ENCODE measurements at places on chromosomes 13 and 19.
A peak's percentile ranks its signal among the peaks of the same experiment; 100 is the strongest.

- no peak for DNase-seq
- no peak overlapping the region for H3K27ac ChIP-seq
- no peaks in the 10 kb centered on the region for H3K4me1 ChIP-seq
Measured at GRCh38 chr13:77584106-77584505, 48.6 kb downstream of the SCEL start.

- H3K36me3 ChIP-seq = no peaks in the 10 kb centered on the region
- H3K4me3 ChIP-seq = no peak overlapping the region
- peak overlapping the region; percentile 40 for H3K27ac ChIP-seq
- peaks cover 15% of the 10 kb centered on the region for H3K4me1 ChIP-seq
- DNase-seq = no peak
- H3K27me3 ChIP-seq = peaks cover 2% of the 10 kb centered on the region
Measured at GRCh38 chr19:3279306-3279705, 54.8 kb downstream of the CELF5 start.

- H3K4me1 ChIP-seq = no peaks in the 10 kb centered on the region
- no peaks in the 10 kb centered on the region for H3K27me3 ChIP-seq
- DNase-seq = no peak
- H3K27ac ChIP-seq = no peak overlapping the region
- H3K36me3 ChIP-seq = no peaks in the 10 kb centered on the region
Measured at GRCh38 chr13:106061781-106062180, 473.7 kb downstream of the EFNB2 start.

GRCh38 chr19:38213911-38214625, 10.0 kb downstream of the DPF1 start:
- peak; percentile 50 for DNase-seq
- peaks cover 20% of the 10 kb centered on the region for H3K4me1 ChIP-seq
- peak overlapping the region; percentile 74 for H3K27ac ChIP-seq
- no peaks in the 10 kb centered on the region for H3K36me3 ChIP-seq
- peak overlapping the region; percentile 18 for H3K4me3 ChIP-seq
- H3K27me3 ChIP-seq = peaks cover 68% of the 10 kb centered on the region

DNA sequence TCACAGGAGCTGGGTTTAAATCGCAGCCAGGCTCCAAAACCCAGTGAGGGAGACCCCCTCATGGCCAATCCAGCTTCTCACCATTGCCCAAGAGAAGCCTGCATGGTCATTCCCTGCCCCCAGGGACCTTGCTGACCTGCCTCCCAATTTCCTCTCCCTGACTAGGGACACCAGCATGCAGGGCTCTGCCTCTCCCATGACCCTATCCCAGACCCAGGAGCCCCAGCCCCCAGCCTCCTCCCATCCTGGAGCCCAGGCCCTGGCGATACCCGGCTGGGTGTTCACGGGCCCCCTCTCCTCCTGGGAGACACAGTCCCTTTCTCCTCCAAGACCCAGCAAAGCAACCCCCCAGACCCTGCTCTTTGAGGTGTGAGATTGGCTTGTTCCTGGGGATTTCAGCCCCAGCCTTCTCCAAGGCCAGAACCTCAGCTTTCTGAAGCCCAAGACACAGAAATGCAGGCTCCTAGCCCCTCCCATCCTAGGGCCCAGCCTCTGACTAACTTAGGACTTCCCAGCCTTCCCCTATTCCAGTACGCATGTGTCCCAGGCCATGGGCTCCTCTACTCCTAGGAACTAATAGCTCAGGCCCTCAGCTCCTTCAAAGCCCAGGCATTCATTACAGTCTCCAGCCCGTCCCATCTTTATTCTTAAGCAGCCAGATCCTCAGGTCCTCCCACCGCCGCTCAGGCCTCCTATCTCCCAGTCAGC, 1.1 kb downstream of the GYS1 start:
- H3K27me3 ChIP-seq = no peaks in the 10 kb centered on the region
- peak overlapping the region; percentile 96 for H3K4me3 ChIP-seq
- DNase-seq = no peak
- H3K4me1 ChIP-seq = peaks cover 34% of the 10 kb centered on the region

- DNase-seq = no peak
- no peak overlapping the region for H3K4me3 ChIP-seq
- no peaks in the 10 kb centered on the region for H3K27me3 ChIP-seq
- peaks cover 59% of the 10 kb centered on the region for H3K4me1 ChIP-seq
- H3K27ac ChIP-seq = peak overlapping the region; percentile 61
Measured at GRCh38 chr13:41326661-41327060, 15.6 kb downstream of the NAA16 start.

GRCh38 chr19:38806371-38806770, 6.4 kb downstream of the LGALS4 start:
- no peak for DNase-seq
- no peaks in the 10 kb centered on the region for H3K27me3 ChIP-seq
- peaks cover 10% of the 10 kb centered on the region for H3K4me1 ChIP-seq
- H3K36me3 ChIP-seq = peaks cover 13% of the 10 kb centered on the region
- no peak overlapping the region for H3K4me3 ChIP-seq
- H3K27ac ChIP-seq = no peak overlapping the region

DNA sequence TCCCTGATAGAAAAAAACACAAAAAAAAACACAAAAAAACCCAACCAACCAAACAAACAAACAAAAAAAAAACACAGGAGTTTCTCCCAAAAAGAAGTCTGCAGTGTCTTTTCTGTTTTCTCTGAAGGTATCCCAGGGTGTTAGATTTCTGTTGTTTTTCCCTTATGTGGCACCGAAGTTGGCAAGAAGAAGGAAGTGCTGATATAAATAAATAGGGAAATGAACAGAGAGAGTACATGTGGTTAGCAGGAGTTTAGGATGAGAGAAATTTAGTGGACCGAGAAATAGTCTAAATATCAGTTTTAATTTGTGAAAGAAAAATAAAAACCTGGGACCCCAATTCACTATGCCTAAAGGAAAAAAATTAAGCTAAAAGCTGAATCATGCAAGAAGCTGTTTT, 287.0 kb upstream of the SGCG start:
- no peak overlapping the region for H3K4me3 ChIP-seq
- no peaks in the 10 kb centered on the region for H3K36me3 ChIP-seq
- H3K27me3 ChIP-seq = peaks cover 10% of the 10 kb centered on the region
- no peak for DNase-seq

DNA sequence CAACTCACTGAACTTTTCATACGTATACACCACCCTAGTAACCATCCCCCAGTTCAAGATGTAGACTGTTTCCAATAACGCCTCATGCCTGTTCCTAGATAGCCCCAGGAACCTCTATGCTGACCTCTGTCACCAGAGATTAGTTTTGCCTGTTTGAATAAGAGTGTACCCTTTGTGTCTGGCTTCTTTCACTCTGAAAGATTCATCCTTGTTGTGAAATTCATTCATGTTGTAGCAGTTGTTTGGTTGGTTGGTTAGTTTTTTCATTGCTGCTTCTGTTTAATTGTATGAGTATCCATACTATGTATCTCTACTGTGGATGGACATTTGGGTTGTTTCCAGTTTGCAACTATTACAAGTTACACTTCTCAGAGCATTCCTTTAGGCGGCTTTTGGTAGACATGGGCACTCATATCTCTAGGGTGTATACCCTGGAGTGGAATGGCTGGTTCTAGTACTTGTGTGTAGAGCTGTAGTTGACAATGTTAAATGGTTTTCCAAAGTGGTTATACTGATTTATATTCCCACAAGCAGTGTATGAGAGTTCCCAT, 1.6 kb downstream of the RNASEH2B start:
- DNase-seq = no peak
- H3K27me3 ChIP-seq = no peaks in the 10 kb centered on the region
- peaks cover 7% of the 10 kb centered on the region for H3K36me3 ChIP-seq

DNA sequence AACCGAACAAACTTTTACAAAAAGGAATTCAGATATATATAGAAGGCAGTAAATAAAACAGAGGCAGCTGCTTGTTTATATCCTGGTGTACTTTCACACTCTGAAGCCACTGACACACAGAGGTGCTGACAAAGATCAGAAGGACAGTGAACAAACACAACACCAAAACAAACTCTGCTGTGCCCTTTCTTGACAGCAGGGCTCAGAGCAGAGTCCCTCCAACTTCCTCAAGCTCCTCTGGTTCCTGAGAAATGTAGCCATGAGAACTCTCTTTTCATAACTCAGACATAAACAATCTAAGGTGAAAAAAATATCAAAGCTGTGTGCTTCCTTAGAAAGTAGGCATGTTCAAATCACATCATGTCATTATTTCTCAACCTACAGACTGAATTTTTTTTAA, 1052.8 kb upstream of the SPRY2 start:
- no peak overlapping the region for H3K27ac ChIP-seq
- no peaks in the 10 kb centered on the region for H3K36me3 ChIP-seq
- H3K27me3 ChIP-seq = no peaks in the 10 kb centered on the region
- H3K4me1 ChIP-seq = no peaks in the 10 kb centered on the region

DNA sequence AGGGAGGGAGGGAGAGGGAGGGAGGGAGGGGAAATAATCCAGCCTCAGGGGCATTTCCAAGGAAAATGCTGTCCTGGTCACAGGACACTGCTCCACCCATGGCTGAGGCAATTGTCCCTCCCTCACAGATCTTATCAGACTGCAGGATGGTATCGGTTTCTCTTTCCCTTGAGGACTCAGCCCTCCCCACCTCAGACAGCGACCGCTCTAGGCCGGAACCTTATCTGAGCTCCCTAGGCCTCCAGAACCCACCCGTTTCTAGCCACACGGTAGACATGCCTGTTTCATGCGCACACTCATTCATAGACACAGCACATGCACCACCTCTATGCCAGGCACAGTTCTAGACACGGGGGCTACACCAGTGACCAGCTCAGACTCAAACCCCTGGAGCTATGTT, 10.0 kb upstream of the IZUMO2 start:
- no peaks in the 10 kb centered on the region for H3K4me1 ChIP-seq
- no peak for DNase-seq
- no peak overlapping the region for H3K27ac ChIP-seq
- no peaks in the 10 kb centered on the region for H3K36me3 ChIP-seq
- peaks cover 43% of the 10 kb centered on the region for H3K27me3 ChIP-seq
- no peak overlapping the region for H3K4me3 ChIP-seq

GRCh38 chr13:30312904-30313303, 5.6 kb upstream of the KATNAL1 start:
- H3K4me3 ChIP-seq = no peak overlapping the region
- DNase-seq = no peak
- H3K27me3 ChIP-seq = no peaks in the 10 kb centered on the region
- H3K36me3 ChIP-seq = no peaks in the 10 kb centered on the region

DNA sequence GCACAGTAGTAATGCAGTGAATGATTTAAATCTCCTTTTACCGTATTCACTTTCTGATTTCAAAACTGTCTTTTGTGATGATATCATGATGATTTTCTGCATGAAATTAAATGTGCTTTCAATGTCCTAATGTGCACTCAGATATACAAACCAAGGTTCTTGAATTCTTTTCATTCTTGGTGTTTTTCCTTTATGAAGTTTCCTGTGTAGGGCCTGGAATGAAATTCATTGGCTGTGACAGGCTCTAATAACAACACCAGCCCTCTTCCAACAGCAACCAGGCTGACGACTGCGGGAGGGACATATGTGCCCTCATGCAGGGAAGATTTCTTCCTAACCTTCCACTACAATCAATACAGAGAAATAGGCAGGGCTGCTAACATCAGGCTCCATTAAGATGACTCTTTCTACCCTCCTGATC, 1052.0 kb downstream of the DIAPH3 start:
- H3K27me3 ChIP-seq = no peaks in the 10 kb centered on the region
- H3K4me1 ChIP-seq = no peaks in the 10 kb centered on the region
- DNase-seq = no peak

- no peak overlapping the region for H3K27ac ChIP-seq
- H3K4me1 ChIP-seq = no peaks in the 10 kb centered on the region
- no peaks in the 10 kb centered on the region for H3K36me3 ChIP-seq
- H3K4me3 ChIP-seq = no peak overlapping the region
- H3K27me3 ChIP-seq = peaks cover 2% of the 10 kb centered on the region
Measured at GRCh38 chr19:51742789-51743188, 8.9 kb downstream of the FPR1 start.

DNA sequence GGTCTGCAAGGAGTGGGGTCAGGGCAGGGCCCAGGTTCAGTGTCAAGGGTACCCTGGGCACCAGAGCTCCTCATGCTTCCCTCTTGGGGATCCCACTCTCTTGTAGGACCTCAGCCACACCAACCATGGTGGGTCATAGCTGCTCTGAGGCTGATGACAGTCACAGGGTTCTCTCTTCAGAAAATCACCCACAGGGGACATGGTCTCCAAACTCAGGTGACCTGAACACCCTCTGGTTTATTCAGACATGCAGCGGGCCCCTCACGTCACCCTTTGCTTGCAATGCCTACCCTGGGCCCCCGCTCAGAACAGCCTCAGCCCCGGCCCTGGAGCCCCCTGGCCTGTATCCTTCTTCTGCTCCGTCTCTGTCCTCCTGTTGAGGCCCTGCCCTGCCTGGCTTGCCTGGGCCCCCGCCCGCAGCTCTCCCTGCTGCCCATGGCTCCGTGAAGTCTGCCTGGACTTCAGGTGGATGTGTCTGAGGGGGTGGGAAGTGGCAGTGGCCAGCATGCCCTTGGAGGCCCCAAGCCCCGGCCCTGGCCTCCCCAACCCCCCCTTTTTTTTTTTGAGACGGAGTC, 20.4 kb downstream of the CHERP start:
- no peak overlapping the region for H3K27ac ChIP-seq
- no peaks in the 10 kb centered on the region for H3K27me3 ChIP-seq
- no peak for DNase-seq
- no peak overlapping the region for H3K4me3 ChIP-seq

- no peaks in the 10 kb centered on the region for H3K36me3 ChIP-seq
- H3K4me1 ChIP-seq = peaks cover 6% of the 10 kb centered on the region
- DNase-seq = no peak
- H3K27me3 ChIP-seq = no peaks in the 10 kb centered on the region
- H3K27ac ChIP-seq = peak overlapping the region; percentile 21
- H3K4me3 ChIP-seq = no peak overlapping the region
Measured at GRCh38 chr13:113548171-113548641, 36.3 kb upstream of the TFDP1 start.

GRCh38 chr13:48235341-48236135, 2.5 kb downstream of the ITM2B start:
- no peaks in the 10 kb centered on the region for H3K27me3 ChIP-seq
- peak overlapping the region; percentile 99 for H3K4me3 ChIP-seq
- no peak for DNase-seq
- H3K27ac ChIP-seq = peak overlapping the region; percentile 92
- H3K4me1 ChIP-seq = peaks cover 60% of the 10 kb centered on the region

DNA sequence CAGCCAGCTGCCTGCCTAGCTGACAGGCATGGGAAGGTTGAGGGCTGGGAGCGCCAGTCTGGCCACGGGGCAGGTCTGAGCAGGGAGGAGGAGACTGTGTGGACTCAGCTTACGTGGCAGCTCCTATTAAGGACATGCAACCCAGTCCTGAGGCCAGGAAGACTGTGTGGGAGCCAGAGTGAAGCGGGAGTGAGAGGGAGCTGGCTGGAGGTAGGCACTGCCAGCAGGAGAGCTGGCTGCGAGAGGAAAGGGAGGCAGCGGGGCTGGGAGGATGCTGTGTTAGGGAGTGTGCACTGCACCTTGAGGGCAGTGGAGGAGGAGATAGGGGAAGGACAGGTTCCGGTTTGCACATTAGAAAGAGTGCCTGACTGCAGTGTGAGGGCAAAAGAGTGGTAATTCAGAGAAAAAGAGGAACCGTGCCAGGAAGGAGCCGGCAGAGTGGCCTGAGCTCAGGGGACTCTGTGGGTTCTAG, 99.2 kb downstream of the SLC7A1 start:
- no peaks in the 10 kb centered on the region for H3K36me3 ChIP-seq
- no peak overlapping the region for H3K4me3 ChIP-seq
- H3K27me3 ChIP-seq = peaks cover 16% of the 10 kb centered on the region
- peaks cover 8% of the 10 kb centered on the region for H3K4me1 ChIP-seq
- H3K27ac ChIP-seq = peak overlapping the region; percentile 7

Data from naive thymus-derived CD8-positive, alpha-beta T cell (primary cell).